Naive thymus-derived CD8-positive, alpha-beta T cell (primary cell): ENCODE measurements at places on chromosomes 13 and 19. TPM values are rescaled to one million over a fixed set of nuclear protein-coding genes. Genes with fewer than 3 reads are reported as not detected.

GRCh38 chr19:29805031-29805965, 6.5 kb upstream of the CCNE1 start:
- no peaks in the 10 kb centered on the region for H3K36me3 ChIP-seq
- H3K4me1 ChIP-seq, result peaks cover 5% of the 10 kb centered on the region
- no peak for DNase-seq
- no peak overlapping the region for H3K4me3 ChIP-seq
- no peaks in the 10 kb centered on the region for H3K27me3 ChIP-seq
- H3K27ac ChIP-seq, result peak overlapping the region; percentile 1

- peak overlapping the region; percentile 69 for H3K4me3 ChIP-seq
- H3K27ac ChIP-seq, result no peak overlapping the region
- H3K36me3 ChIP-seq, result peaks cover 46% of the 10 kb centered on the region
- peaks cover 9% of the 10 kb centered on the region for H3K27me3 ChIP-seq
- no peaks in the 10 kb centered on the region for H3K4me1 ChIP-seq
Measured at GRCh38 chr19:58009666-58010301, 7.2 kb upstream of the ZNF606 start.

GRCh38 chr19:6664916-6665315, 5.0 kb downstream of the TNFSF14 start:
- no peak overlapping the region for H3K4me3 ChIP-seq
- DNase-seq, result no peak
- H3K4me1 ChIP-seq, result peaks cover 33% of the 10 kb centered on the region
- H3K27ac ChIP-seq, result no peak overlapping the region
- peaks cover 25% of the 10 kb centered on the region for H3K36me3 ChIP-seq

DNA sequence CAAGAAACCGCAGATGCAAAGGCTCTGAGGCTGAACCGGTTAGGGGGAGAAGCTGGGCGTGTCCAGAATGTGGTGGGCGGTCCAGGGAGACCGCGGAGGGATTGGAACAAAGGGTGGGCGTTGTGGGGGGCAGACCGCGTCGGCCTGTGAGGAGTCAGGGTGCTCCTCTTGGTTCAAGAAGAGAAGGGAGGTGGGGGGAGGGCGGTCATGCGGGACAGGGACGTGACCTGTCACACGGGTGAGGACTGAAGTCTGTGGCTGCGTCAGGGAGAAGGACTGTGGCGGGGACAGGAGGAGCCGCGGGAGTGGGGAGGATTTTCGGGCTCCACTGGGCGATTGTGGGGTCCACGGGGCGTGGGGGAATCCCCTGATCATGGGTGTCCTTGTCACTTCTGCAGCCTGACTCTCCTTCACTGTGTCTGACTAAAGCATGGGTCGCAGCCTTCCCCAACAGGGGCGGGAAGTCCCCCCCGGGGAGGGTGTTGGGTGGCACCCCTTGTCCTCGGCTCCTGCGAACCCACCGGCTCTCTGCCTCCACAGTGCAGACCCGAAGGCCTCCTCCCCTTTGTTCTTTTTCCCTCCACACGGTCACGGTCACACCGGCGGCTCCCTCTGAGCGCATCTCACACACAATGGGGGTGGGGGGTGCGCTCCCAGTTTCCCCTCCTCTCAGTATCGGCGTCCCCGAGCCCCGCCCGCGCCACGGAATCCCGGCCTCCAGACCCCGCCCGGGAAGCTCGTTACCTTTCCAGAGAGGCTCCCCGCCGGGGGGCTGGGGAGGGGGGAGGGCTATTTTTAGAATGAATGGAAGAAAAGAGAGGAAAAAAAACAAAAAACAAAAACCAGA, 16.4 kb upstream of the KCNN1 start:
- peak; percentile 52 for DNase-seq
- peaks cover 68% of the 10 kb centered on the region for H3K4me1 ChIP-seq
- peak overlapping the region; percentile 45 for H3K4me3 ChIP-seq
- H3K27me3 ChIP-seq, result peaks cover 15% of the 10 kb centered on the region

- no peak for DNase-seq
- peaks cover 29% of the 10 kb centered on the region for H3K36me3 ChIP-seq
- peaks cover 48% of the 10 kb centered on the region for H3K4me1 ChIP-seq
- H3K27me3 ChIP-seq, result no peaks in the 10 kb centered on the region
- peak overlapping the region; percentile 97 for H3K4me3 ChIP-seq
Measured at GRCh38 chr19:34172661-34173192, 423 bp downstream of the LSM14A start.

DNA sequence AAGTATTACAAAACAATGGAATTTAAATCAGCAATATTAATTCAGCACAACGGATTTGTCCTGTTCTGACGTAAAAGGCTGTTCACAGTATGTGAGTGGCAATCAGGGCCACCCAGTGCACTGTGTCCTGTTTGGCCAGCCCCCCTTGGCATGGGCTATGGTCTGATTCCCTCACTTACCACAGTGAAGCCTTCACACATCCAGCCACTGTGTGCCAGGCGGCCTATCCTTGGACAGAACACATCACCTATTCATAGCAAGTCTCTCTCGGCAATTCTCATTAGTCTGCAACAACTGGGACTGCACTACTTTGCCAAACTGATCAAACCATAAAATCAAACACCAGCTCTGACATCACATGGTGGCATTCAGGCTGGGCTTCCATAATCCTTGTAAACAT, 221.5 kb upstream of the TSHZ3 start:
- H3K4me1 ChIP-seq, result no peaks in the 10 kb centered on the region
- H3K27ac ChIP-seq, result no peak overlapping the region
- no peaks in the 10 kb centered on the region for H3K36me3 ChIP-seq
- peaks cover 4% of the 10 kb centered on the region for H3K27me3 ChIP-seq
- DNase-seq, result no peak

- H3K27me3 ChIP-seq, result no peaks in the 10 kb centered on the region
- H3K27ac ChIP-seq, result peak overlapping the region; percentile 67
- H3K4me3 ChIP-seq, result no peak overlapping the region
- peaks cover 2% of the 10 kb centered on the region for H3K36me3 ChIP-seq
- H3K4me1 ChIP-seq, result peaks cover 10% of the 10 kb centered on the region
Measured at GRCh38 chr19:2533072-2533425, 57.1 kb downstream of the GADD45B start.

- no peak overlapping the region for H3K4me3 ChIP-seq
- no peak for DNase-seq
- no peaks in the 10 kb centered on the region for H3K4me1 ChIP-seq
- H3K27me3 ChIP-seq, result no peaks in the 10 kb centered on the region
- H3K27ac ChIP-seq, result no peak overlapping the region
Measured at GRCh38 chr13:107097916-107098315, 530.0 kb upstream of the ARGLU1 start.

- H3K4me3 ChIP-seq, result no peak overlapping the region
- no peak overlapping the region for H3K27ac ChIP-seq
- H3K27me3 ChIP-seq, result no peaks in the 10 kb centered on the region
- DNase-seq, result no peak
- no peaks in the 10 kb centered on the region for H3K4me1 ChIP-seq
Measured at GRCh38 chr19:5091018-5091683, 122.2 kb downstream of the KDM4B start.

DNA sequence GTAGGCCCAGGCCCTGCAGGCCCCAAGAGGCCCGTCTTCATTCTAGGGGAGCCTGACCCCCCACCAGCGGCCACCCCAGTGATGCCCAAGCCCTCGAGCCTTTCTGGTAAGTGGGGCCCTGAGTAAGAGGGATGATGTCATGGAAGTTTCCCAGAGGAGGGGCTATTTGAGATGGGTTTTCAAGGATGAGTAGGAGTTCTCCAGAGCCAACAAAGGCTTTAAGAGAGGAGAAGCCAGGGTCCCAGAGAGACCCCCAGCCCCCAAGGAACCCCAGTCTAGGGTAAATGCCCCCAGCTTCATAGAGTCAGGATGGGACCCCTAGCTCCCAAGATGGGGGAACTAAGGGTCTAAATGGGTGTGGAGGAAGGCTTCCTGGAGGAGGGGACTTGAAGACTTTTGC, 9.1 kb upstream of the PIK3R2 start:
- DNase-seq, result no peak
- H3K4me3 ChIP-seq, result no peak overlapping the region
- H3K4me1 ChIP-seq, result peaks cover 3% of the 10 kb centered on the region
- H3K27me3 ChIP-seq, result no peaks in the 10 kb centered on the region

DNA sequence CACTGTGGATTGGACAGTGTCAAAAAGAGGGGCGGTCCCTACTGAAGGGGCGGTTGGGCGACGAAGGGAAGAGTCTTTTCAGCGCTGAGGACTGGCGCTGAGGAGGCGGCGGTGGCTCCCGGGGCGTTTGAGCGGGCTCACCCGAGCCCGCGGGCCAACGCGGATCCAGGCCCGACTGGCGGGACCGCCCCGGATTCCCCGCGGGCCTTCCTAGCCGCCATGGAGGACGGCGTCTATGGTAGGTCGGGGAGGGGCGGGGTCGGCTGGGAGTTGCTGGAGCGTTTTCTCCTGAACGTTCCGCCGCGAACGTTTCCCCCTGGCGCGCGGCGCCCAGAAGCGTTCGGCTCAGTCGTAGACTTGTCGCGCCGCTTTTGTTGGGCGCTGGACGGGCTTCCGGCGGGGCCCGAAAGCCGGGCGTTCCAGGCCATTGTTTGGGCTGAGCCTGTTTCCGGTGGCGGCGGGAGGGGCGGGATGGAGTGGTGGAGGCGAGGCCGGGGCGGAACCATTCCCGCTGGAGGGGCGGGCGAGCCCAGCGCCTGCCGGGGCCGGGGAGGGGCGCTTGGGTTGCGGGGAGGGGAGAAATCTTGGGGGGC, at the start of gene CYTH2:
TSS of gene CYTH2 (plus strand) at position 81 of the 593 bp plus-strand sequence. CDS start at position 220, 139 bp downstream.
- H3K4me1 ChIP-seq, result peaks cover 40% of the 10 kb centered on the region
- peak within 1 kb of the TSS; percentile 85 for H3K27ac ChIP-seq
- peak within 1 kb of the TSS; percentile 93 for H3K4me3 ChIP-seq
- DNase-seq, result no peak
- no peaks in the 10 kb centered on the region for H3K36me3 ChIP-seq

DNA sequence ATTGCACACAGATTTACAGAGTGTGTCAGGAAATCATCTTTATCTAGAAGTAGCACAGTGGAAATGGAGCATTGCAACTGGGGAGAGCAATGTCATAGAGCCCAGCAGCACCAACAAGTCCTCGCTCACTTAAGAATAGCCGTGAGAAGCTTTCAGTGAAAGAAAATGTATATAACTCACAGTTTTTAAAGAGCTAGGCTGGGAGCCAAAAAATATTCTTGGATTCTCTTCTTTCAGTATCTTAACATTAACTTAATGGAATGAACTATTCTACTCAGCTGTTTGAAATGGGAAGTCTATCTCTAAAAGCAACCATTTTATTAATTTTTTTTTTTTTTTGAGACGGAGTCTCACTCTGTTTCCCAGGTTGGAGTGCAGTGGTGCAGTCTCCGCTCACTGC, 329.6 kb downstream of the COG6 start:
- no peak overlapping the region for H3K4me3 ChIP-seq
- no peak for DNase-seq
- no peak overlapping the region for H3K27ac ChIP-seq
- no peaks in the 10 kb centered on the region for H3K36me3 ChIP-seq
- no peaks in the 10 kb centered on the region for H3K4me1 ChIP-seq

GRCh38 chr19:8361921-8362793, 1.8 kb upstream of the ANGPTL4 start:
- DNase-seq, result no peak
- peak overlapping the region; percentile 49 for H3K27ac ChIP-seq
- H3K27me3 ChIP-seq, result peaks cover 20% of the 10 kb centered on the region
- H3K4me1 ChIP-seq, result peaks cover 11% of the 10 kb centered on the region
- H3K4me3 ChIP-seq, result no peak overlapping the region

DNA sequence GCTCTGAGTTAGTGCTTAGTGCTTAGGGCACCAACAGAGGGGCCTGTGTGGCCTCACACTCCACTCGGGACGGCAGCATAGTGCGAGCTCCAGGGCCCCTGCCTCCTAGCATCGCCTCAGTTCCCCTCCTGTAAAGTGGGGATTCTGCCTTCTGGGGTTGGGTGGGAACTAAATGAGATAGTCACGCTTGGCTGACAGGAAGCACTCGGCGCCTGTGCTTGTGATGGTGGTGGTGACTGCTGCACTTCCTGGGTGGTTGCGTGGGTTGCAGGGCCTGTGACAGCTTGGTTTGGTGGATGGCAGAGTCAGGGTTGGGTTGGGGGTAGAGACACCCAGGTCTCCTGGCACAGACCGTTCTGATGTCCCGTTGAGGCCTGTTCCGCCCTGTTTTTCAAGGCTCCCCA, 7.7 kb downstream of the PLEKHF1 start:
- peak overlapping the region; percentile 78 for H3K4me3 ChIP-seq
- H3K36me3 ChIP-seq, result no peaks in the 10 kb centered on the region
- peaks cover 94% of the 10 kb centered on the region for H3K4me1 ChIP-seq
- peak overlapping the region; percentile 96 for H3K27ac ChIP-seq
- no peaks in the 10 kb centered on the region for H3K27me3 ChIP-seq

DNA sequence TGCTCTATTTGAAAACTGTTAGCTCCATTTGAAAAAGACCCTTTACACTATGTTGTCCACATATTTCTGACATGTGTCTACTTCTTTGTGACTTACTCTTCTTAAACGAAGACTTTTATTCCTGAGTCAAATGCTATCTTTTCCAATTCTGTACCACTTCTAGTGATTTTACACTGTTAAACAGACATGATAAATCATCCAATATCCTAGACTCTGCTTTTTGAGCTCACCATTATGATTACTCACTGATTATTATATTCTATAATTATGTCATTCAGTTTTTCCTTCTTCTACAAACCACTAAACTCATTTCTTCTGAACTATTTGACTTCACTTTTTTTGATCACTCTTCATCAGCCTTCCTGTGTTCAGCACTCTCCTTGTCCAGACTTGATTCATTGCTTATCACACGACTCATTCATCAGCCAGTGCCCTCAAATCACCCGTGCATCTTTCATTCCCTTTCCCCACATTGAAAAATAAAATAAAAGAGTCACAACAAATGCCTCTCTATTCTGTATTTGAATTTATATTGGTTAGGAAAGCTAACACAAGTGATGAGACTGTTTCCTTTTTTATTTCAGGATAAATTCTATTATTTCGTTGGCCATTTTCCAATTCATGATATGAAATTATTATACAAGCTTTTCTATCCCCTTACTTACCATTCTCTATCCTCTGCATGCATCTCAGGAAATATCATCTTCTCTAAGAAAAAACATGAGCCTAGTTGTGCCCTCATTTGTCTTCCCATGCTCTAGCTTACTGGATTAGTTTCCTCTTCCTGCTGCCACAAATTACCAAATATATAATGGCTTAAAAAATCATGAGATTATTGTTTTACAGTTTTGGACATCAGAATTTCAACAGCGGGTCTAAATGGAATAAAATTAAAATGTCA, 1482.1 kb upstream of the MIR17HG start:
- no peaks in the 10 kb centered on the region for H3K27me3 ChIP-seq
- no peak for DNase-seq
- H3K4me3 ChIP-seq, result no peak overlapping the region
- H3K27ac ChIP-seq, result no peak overlapping the region
- H3K36me3 ChIP-seq, result no peaks in the 10 kb centered on the region
- no peaks in the 10 kb centered on the region for H3K4me1 ChIP-seq

GRCh38 chr13:77325371-77325980, 1.4 kb downstream of the MYCBP2 start:
- H3K4me3 ChIP-seq, result peak overlapping the region; percentile 97
- H3K27ac ChIP-seq, result peak overlapping the region; percentile 95

RYR1 gene
- 1.3 TPM for total RNA-seq

TEX29 gene
- 0.99 TPM for total RNA-seq

DACH1 gene
- not detected for total RNA-seq

ATP8B3 gene
- 1.6 TPM for total RNA-seq

LHB gene
- total RNA-seq, result not detected

OR4F17 gene
- total RNA-seq, result not detected

GRIN3B gene
- total RNA-seq, result not detected

SIAH3 gene
- total RNA-seq, result 3.7 TPM

ZNF878 gene
- 0.22 TPM for total RNA-seq

SIGLEC9 gene
- 2.4 TPM for total RNA-seq

RNF225 gene
- 0.39 TPM for total RNA-seq

NLRP11 gene
- total RNA-seq, result not detected

SRRM5 gene
- 1.4 TPM for total RNA-seq
